ENCODE measurements at places on chromosomes 13 and 19.

- no peak for DNase-seq
These were observed 70.8 kb upstream of the GPR12 start for GRCh38 chr13:26831336-26831908.

DNA sequence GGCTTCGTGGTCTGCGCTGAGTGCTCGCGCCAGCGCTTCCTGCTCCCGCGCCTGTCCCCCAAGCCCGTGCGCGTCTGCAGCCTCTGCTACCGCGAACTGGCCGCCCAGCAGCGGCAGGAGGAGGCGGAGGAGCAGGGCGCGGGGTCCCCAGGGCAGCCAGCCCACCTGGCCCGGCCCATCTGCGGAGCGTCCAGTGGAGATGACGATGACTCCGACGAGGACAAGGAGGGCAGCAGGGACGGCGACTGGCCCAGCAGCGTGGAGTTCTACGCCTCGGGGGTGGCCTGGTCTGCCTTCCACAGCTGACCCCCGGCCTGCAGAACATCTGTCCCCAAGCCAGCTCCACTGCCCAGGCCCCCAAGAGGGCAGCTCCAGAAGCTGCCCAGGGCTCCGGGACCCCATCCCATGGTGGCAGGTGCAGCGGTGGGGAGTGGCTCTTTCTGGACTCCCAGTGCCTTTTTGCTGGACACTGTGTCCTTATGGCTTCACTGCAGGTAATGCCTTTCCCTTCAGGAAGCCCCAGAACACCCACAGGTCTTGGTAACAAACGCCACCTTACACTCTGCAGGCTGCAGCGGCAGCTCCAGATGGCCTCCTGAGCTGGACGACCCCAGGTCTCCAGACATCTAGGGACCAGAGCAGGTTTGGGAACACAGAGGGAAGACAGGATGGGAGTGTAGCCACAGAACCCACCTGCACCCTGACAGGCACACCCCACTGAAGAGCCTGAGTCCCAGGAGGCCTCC lies 9.3 kb downstream of the PLEKHF1 start:
- DNase-seq = no peak

- DNase-seq = no peak
These were observed 5.4 kb downstream of the WDR18 start for GRCh38 chr19:989381-990081.

DNA sequence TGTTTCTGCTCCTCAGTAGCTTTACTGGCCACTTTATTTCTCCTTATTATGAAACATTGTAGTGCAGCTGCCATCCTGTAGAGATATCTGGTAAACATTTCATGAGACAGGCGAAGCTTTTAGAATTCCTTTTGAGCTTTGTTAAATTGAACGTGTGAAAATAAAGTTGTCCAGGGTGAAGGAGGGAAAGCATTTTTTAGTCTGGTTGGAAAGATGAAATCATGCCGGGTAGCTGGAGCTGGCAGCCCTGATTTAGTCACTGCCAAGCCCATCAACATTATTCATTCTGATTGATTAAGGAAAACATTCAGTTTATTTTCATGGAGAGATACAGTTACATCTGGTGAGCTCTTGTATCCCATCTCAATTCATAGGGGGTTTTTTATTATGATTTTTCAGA lies 326.2 kb upstream of the GPC6 start:
- DNase-seq = no peak

- no peak for DNase-seq
These were observed 9.3 kb downstream of the SCEL start for GRCh38 chr13:77544758-77545338.

DNA sequence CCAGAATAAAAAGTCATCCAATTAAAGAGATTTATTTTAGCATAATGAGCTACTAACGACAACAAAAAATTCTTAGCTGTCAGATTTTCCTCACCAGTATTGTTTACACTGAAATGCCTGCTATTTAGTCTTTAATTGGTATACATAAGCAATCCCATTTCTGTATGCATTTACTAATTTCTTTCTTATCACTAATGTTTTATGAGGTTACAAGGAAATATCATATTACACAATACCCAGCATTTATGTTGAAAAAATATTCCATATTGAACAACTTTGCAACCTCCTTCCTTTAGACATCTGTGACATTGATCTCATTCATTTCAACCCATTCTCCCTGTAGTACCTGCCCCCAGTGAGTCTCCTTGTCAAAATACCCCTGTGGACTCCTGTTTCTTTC lies 135.4 kb downstream of the SLITRK6 start:
- DNase-seq = no peak

DNA sequence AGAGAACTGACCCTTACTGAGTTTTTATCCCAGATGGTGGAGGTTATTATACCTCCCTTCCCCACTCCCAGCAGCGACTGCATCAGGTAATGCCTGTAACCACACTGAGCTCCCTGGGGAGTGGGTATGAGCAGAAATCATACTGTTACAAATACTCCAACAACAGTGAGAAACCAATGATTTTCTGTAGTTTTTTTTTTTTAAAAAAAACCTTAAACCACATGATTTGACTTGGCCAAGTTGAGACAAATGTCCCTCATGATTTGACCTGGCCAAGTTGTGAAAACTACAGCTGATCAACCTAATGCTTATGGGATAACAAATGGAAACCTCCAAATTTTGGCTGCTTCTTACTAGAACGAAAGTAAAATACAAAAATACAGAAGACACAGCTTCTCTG lies 33.1 kb upstream of the SERP2 start:
- no peak for DNase-seq

- DNase-seq = no peak
These were observed 19.7 kb downstream of the ZNF714 start for GRCh38 chr19:21101521-21102242.

- DNase-seq = no peak
These were observed 31.1 kb downstream of the DNM2 start for GRCh38 chr19:10748927-10749434.

GRCh38 chr13:29239653-29240525 lies 355.6 kb downstream of the SLC7A1 start:
- DNase-seq = no peak

DNA sequence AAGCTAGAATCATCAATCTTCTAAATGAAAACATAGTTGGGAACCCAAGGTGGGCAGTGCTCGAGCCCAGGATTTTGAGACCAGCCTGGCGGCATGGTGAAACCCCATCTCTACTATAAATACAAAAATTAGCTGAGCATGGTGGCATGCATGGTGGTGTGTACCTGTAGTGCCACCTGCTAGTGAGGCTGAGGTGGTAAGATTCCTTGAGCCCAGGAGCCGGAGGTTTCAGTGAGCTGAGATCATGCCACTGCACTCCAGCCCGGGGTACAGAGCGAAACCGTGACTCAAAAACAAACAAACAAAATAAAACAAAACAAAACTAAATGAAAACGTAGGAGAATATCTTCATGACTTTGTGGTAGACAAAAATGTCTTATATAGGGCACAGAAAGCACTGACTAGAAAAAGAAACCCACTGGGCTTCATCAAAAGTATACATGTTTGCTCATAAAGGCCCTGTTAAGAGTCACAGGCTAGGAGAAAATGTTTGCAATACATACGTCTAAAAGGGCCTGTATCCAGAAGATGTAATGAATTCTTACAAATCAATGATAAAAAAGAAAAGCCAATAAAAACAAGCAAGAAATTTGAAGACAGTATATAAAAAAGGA lies 353.6 kb downstream of the FGF9 start:
- no peak for DNase-seq

DNA sequence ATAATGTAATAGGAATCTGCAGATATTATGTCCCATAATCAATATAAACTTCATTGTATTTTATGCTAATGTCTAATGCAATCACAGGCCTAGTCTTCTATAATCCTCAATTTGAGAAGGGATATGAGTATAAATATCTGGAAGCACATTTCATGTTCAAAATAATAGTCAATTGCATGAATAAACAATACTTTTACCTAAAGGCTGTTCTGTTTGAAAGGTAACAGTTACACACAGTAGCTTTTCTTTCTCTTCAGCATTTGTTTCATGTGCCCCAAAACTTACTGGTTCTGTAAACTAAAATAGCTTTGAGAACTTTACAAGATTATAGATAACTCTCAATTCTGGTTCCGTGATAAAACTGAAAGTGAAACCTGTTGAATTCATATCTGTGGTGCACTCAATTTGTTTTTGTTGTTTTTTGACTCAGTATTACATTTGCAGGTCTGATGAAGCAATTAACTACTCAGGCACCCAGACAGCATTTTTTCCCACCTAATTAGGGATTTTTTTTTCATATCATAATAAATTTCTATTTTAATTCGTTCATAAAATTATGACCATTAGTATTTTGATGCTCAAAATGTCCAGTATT lies 1193.8 kb downstream of the SLITRK1 start:
- DNase-seq = no peak

DNA sequence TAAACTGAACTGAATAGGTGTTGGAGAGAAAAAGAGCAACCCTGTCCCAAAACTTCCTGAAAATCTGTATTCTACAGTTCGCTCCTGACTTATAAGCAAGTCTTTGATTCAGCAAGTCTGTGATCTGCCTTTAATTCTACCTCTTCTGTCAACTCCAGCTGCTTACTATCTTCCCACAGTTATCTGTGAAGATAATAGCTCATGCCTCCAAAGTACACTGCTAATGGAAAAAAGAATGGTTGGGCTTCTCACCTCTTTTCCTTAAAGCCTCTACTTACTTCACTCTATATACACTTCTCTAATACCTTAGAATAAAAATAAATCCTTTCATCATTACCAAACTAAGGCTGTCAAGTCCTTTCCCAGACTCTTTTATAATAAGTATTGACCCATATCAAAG lies 391.5 kb upstream of the MIR17HG start:
- DNase-seq = no peak

DNA sequence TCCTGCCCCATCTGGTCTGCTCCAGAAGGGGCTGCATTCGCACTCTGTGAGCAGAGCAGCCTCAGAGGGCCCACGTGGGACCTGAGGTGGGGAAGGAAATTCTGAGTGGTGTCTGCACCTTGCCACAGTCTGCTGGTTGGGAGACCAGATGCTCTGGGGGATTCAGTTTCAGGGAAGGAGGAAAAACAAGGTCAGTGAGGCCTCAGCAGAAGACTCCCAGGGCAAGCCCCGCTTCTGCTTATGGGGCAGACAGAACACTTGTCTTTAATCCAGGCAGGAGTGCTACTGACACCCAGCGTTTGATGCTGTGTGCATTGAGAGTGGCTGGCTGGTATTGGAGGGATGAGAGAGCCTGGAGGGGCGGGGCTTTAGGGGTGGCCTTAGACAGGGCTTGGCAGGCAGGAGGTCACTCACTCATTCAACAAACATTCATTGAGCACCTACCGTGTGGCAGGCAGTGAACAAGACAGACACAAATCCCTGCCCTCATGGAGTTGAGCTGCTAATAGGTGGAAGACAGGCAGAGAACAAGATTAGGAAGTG lies 4.9 kb upstream of the CLEC17A start:
- DNase-seq = no peak

DNA sequence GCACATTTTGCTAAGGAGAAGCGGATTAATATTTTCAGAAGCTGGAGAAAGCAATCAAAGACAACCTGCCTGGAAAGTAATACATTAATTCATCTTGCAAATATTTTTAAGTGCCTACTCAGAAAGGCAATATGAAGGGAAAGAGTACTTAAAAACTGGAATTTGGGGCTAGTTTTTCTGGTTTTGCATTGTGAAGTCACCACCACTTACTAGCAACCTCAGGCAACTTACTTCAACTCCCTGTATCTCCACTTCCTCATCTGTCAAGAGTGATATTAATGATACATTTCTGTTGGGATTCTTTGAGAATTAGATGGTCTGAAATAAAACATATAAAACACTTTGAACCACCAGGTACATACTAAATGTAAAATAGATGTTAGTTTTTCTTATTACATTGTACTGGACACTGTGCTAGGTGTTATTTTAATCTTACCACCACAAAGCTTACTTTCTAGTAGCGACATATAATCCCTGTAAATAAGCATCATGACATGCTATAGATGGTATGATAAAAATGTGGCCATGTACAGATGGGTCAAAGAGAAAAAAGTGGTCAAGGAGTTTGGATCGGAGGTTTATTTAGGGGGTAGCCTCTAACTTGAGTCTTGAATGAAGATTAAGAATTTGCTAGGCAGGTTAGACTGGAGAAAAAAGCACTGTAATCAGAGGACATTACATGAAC lies 101.2 kb downstream of the SPRY2 start:
- no peak for DNase-seq

GRCh38 chr19:5987077-5987818 lies 9.3 kb upstream of the RANBP3 start:
- DNase-seq = peak; percentile 65

GRCh38 chr13:95684418-95684817 lies 7.5 kb downstream of the DNAJC3 start:
- no peak for DNase-seq

- no peak for DNase-seq
These were observed 389.5 kb upstream of the ZNF507 start for GRCh38 chr19:31955884-31956283.

GRCh38 chr19:511101-511851 lies 4.0 kb downstream of the TPGS1 start:
- DNase-seq = peak; percentile 66

GRCh38 chr19:47109541-47110375 lies 3.8 kb downstream of the ZC3H4 start:
- peak; percentile 59 for DNase-seq

GRCh38 chr13:101150998-101151397 lies 265.3 kb downstream of the NALCN start:
- no peak for DNase-seq

- no peak for DNase-seq
These were observed 7.0 kb upstream of the ZNF554 start for GRCh38 chr19:2812414-2813234.

- no peak for DNase-seq
These were observed 721.8 kb downstream of the PCDH9 start for GRCh38 chr13:66508153-66508909.

DNA sequence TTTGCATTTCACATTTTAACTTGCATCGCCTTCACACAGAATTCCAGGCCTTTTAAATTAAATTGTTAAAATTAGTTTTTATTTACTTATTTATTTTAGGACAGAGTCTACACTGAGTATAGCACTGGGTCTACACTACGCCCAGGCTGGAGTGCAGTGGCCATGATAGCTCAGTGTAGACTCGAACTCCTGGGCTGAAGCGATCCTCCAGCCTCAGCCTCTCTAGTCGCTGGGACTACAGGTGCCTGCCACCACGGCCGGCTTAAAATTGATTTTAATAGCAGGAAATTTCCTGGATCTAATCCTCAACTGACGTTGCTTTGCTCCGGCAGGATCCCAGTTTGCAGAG lies 301 bp upstream of the ZNF610 start:
- no peak for DNase-seq

GRCh38 chr19:328025-328505 lies 16.5 kb downstream of the MIER2 start:
- DNase-seq = no peak

- DNase-seq = no peak
These were observed 21.4 kb upstream of the TCF3 start for GRCh38 chr19:1673645-1674292.
